ENCODE measurements at places on chromosomes 12 and 14. TPM values are rescaled to one million over a fixed set of nuclear protein-coding genes. Genes with fewer than 3 reads are reported as not detected.
A peak's percentile ranks its signal among the peaks of the same experiment; 100 is the strongest.

- peaks cover 16% of the 10 kb centered on the region for H3K36me3 ChIP-seq
- H3K27ac ChIP-seq = no peak overlapping the region
- H3K27me3 ChIP-seq = no peaks in the 10 kb centered on the region
These were observed 16.9 kb downstream of the CCDC88C start for GRCh38 chr14:91400696-91401095.

RASSF9 gene
- not detected for polyA plus RNA-seq

DNA sequence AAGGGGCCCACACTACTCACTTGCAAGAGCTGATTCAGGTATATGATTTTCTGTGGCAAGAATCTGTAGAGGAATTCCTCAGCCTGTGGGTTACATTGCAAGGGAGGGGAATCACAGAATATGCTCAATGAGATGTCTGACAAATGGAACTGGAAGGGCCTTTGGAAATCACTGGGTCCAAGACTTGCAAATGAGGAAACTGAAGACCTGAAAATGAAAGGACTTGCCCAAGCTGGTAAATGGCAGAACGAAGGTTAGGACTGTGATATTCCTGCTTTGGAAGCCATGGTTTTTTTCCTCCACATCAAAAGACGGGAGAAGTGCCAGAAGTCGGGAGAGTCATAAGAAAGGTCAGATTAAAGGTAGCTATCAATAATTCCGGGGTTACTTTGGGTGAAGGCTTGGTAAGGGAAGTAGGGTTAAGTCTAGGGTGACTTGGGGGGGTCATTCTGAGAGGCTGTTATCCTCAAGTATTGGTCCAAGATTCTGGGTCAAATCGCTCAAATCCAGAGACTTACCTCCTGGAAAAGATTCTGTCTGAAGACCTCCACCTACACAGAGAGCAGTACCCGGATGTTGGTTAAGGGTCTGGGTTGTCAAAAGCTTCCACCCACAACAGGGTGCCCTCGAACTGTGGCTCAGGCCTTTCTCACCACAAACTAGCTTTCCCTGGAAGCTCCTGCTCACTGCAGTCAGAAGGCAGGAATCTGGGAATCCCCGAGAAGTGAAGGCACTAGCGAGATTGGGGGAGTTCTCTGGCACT is 539 bp downstream of the PSME2 start:
- H3K36me3 ChIP-seq = peaks cover 49% of the 10 kb centered on the region
- H3K27ac ChIP-seq = peak overlapping the region; percentile 89
- H3K4me3 ChIP-seq = peak overlapping the region; percentile 89

TDRD9 gene
- polyA plus RNA-seq = 4.3 TPM

- DNase-seq = no peak
- no peak overlapping the region for H3K4me3 ChIP-seq
- no peak overlapping the region for H3K27ac ChIP-seq
- H3K4me1 ChIP-seq = no peaks in the 10 kb centered on the region
- no peaks in the 10 kb centered on the region for H3K27me3 ChIP-seq
These were observed 323.3 kb downstream of the CCER1 start for GRCh38 chr12:90631591-90632212.

DNA sequence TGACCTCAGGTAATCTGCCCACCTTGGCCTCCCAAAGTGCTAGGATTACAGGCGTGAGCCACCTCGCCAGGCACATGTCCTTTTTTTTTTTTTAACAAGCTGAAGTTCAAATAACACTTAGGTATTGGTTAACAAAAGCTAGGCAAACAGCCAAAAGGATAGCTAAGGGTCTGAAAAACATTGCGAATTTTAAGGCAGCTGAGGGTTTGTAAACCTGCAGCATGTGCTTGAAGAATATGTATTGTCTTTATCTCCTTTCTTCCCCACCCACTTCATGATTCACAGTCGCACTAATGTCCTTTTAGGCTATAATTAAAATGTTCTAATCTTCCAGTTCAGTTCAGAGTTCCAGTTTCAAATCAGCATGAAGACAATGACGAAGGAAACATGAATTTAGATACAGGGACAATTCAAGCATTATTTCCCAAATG is 30.1 kb upstream of the CERS5 start:
- H3K27me3 ChIP-seq = no peaks in the 10 kb centered on the region
- no peaks in the 10 kb centered on the region for H3K36me3 ChIP-seq
- no peak overlapping the region for H3K27ac ChIP-seq
- H3K4me3 ChIP-seq = no peak overlapping the region
- no peak for DNase-seq

PTPRO gene
- 12.0 TPM for polyA plus RNA-seq

NOXRED1 gene
- polyA plus RNA-seq = not detected

HOXC13 gene
- not detected for polyA plus RNA-seq

- no peak overlapping the region for H3K4me3 ChIP-seq
- DNase-seq = no peak
- H3K4me1 ChIP-seq = no peaks in the 10 kb centered on the region
- no peaks in the 10 kb centered on the region for H3K27me3 ChIP-seq
- no peaks in the 10 kb centered on the region for H3K36me3 ChIP-seq
These were observed 38.6 kb upstream of the DBX2 start for GRCh38 chr12:45089411-45090075.

- no peaks in the 10 kb centered on the region for H3K4me1 ChIP-seq
- no peak overlapping the region for H3K27ac ChIP-seq
- DNase-seq = no peak
- H3K36me3 ChIP-seq = no peaks in the 10 kb centered on the region
- H3K27me3 ChIP-seq = no peaks in the 10 kb centered on the region
These were observed 88.6 kb upstream of the TMEM233 start for GRCh38 chr12:119505001-119505400.

DNA sequence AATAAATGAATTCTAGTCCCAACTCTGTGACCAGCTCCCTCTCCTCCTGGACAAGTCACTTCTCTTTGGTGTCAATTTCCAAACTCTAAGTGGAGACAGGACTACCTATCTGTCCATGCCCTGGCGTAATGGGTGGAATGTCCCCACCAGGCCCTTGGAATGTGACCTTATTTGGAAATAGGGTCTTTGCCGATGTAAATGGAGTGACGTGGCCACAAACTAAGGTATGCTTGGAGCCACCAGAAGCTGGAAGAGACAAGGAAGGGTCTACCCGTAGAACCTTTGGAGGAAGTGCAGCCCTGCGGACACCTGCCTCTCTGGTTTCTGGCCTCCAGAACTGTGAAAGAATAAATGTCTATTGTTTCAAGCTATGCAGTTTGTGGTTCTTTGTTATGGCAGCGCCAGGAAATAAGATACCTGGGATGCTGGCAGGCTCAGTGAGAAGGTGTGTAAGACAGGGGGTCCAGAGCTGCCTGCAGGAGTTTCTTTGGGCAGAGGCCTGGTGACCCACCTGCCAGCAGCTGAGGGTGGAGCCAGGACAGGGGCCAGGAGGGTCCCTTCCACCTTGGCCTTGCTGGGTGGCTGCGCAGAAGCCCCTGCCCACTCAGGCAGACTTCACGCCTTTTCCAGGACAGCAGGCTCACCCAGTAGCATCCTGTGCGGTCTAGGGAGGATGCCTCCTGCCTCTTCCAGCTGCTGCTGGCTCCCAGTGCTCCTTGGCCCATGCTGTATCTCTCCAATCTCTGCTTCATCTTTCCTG is 45.8 kb downstream of the ARL6IP4 start:
- DNase-seq = no peak
- no peak overlapping the region for H3K4me3 ChIP-seq
- no peak overlapping the region for H3K27ac ChIP-seq
- no peaks in the 10 kb centered on the region for H3K36me3 ChIP-seq
- H3K4me1 ChIP-seq = no peaks in the 10 kb centered on the region

- H3K27me3 ChIP-seq = no peaks in the 10 kb centered on the region
- H3K36me3 ChIP-seq = peaks cover 77% of the 10 kb centered on the region
- H3K4me1 ChIP-seq = peaks cover 19% of the 10 kb centered on the region
- DNase-seq = no peak
- no peak overlapping the region for H3K4me3 ChIP-seq
These were observed 13.2 kb downstream of the RAB35 start for GRCh38 chr12:120103371-120103770.

GRCh38 chr14:76456200-76456599 is 80.3 kb downstream of the ESRRB start:
- H3K27me3 ChIP-seq = no peaks in the 10 kb centered on the region
- H3K36me3 ChIP-seq = no peaks in the 10 kb centered on the region
- no peak overlapping the region for H3K27ac ChIP-seq
- DNase-seq = no peak

MDM1 gene
- polyA plus RNA-seq = 6.7 TPM

- no peaks in the 10 kb centered on the region for H3K36me3 ChIP-seq
- H3K27me3 ChIP-seq = no peaks in the 10 kb centered on the region
- no peak overlapping the region for H3K4me3 ChIP-seq
These were observed 192.2 kb upstream of the ARHGAP5 start for GRCh38 chr14:31884776-31885379.

DEGS2 gene
- 0.36 TPM for polyA plus RNA-seq

DNA sequence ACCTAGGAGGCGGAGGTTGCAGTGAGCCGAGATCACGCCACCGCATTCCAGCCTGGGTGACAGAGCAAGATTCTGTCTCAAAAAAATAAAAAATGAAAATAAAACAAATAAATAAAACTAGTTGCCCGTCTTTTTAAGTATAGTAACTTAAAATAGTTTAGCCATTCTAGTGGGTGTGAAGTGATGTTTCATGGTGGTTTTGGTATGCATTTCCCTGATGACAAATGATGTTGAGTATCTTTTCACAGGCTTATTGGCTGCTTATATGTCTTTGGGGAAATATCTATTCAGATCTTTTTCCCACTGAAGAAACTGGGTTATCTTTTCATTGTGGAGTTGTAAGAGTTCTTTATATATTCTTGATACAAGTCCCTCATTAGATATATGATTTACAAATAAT is 102.4 kb upstream of the METAP2 start:
- no peaks in the 10 kb centered on the region for H3K4me1 ChIP-seq
- H3K36me3 ChIP-seq = no peaks in the 10 kb centered on the region
- no peak overlapping the region for H3K27ac ChIP-seq
- no peaks in the 10 kb centered on the region for H3K27me3 ChIP-seq
- no peak overlapping the region for H3K4me3 ChIP-seq
- no peak for DNase-seq

GRCh38 chr12:105443802-105444652 is 113.5 kb downstream of the C12orf75 start:
- no peak overlapping the region for H3K27ac ChIP-seq
- no peak for DNase-seq
- H3K4me3 ChIP-seq = no peak overlapping the region
- no peaks in the 10 kb centered on the region for H3K4me1 ChIP-seq
- H3K27me3 ChIP-seq = peaks cover 22% of the 10 kb centered on the region

Data from CD14-positive monocyte (primary cell).